ENCODE measurements at places on chromosomes 7 and 10.

DNA sequence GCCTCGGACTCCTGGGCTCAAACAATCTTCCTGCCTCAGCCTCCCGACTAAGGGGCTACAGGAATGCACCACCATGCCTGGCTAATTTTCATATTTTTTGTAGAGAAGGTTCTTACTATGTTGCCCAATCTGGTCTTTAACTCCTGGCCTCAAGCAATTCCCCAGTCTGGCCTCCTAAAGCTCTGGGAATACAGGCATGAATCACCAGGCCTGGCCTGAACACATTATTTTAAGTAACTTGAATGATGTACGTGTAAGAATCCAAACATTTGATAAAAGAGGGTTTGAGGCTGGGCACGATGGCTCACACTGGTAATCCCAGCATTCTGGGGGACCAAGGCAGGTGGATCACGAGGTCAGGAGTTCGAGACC lies 13.0 kb upstream of the BAMBI start:
- no peak for DNase-seq

- no peak for DNase-seq
These were observed 283.6 kb downstream of the BICC1 start for GRCh38 chr10:58796242-58796641.

- DNase-seq = no peak
These were observed 66.1 kb upstream of the AGBL3 start for GRCh38 chr7:134920026-134920753.

DNA sequence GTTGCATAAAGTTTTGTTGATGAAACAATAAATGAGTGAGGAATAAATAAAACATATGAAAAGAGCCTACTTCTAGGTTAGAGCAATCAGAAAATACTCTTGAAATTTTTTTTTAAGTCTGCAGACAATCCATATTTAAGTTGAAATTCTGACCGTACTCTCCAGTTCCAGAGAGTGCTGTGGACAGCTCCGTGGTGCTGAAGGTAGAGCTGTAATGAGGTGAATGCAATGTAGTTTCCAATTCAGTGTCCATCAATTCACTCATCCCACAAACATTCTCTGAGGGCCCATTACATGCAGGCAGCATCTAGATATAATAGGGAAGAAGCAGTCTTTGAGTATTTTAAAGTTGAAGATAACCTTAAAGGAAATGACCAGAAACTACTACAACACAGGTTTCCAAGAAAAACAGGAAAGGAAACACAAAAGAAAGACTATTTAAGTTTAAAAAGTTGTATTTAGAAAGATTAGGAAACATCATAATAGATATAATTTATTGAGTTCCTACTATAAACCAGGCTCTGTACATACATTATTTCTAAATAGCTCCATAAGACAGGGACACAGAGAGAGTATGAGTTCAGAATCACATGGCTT lies 44.0 kb upstream of the CRTAC1 start:
- DNase-seq = no peak

DNA sequence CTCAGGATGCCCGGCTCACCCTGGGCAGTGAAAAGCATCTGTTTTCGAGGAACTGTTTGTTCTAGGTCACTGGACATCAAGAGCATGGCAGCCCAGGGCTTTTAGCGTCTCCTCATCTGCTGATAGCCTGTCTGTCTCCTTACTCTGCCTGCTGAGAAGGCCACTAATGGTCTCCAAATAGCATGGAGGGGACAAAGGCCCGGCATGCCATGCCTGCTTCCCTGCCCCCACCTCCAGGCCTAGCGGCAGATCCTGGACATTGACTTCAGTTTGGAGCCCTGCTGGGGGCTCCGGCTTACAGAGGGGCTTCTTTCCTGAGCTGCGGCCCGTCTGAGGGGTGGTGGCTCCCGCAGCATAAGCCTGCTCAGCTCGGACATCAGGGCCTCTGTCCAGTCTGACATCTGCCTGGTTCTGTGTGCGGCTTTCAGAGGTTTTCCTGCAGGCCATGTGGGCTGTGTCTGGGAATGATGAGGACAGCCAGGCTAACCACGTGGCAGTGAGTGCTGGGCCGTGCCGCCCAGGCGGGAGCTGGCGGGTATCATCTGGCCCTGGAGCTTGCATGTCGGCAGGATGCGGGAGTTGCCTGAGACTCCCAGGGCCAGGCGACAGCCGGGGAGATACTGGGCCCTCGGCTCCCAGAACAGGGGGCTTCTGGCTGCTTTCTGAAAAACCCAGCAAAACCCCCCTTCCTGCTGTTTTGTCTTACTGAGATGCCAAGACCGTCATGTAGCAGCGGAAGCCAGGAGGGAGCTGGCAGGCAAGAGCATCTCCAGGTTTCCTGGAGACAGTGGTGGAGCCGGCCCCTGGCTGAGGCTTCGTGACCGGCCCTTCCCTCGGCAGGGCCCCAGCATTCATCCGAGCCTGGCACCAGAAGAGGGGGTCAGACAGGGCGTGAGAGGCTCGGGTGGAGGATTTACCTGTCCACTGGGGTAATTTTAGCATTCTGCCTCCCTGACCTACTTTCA lies 9.2 kb downstream of the PFKFB3 start:
- no peak for DNase-seq

GRCh38 chr10:48777110-48777509 lies 92.4 kb downstream of the WDFY4 start:
- no peak for DNase-seq

DNA sequence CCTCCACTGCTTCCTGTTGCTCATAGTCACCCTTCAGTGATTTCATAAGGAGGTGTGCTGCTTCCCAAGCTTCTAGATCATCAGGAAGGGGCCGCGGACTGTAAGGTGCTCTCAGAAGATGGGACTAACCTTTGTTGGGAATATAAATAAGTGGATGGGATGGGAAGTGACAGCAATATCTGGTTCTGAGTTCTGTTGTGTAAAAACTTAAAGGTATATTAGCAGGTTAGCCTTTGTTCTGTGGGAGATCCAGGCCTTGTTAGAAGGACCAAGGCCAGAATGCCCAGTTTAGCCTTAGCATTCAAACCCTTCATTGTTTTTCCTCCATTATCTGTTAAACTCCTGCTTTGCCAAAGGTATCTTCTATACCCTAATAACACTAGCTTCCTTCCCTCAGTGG lies 12.4 kb downstream of the BUB3 start:
- no peak for DNase-seq
